NCI-H2171 treated with DMSO at 0.1 percent for 48 hours (cell line): ENCODE measurements at places on chromosomes 11 and 22.
A peak's percentile ranks its signal among the peaks of the same experiment; 100 is the strongest.

- DNase-seq, result no peak
These were observed 17.6 kb downstream of the PPIL2 start for GRCh38 chr22:21683401-21683811.

DNA sequence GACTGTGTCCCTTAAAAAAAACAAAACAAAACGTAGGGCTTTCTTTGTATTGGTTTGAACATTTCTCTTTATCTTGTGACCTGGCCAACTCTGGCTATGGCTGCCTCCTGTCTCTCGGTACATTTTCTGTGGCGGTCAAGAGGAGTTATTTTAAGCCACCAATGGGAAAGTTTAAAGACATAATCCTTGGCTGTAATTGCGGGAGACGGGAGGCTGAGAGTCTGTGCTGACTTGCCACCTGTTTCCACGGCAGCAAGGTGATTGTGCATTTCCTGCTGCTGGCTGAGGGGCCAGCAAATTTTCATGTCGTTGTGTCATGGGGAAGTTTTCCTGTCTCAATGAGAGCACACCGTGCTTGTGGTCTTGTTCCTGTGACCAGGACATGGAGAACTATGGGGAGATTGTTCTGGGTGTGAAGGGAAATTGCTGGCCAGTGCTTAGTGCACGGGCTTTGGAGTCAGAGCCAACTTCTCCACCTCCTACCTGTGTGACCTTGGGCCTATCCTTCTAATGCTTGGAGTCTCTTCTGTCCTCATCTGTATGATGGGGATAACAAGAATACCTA lies 11.0 kb downstream of the PTPRJ start:
- peak; percentile 44 for DNase-seq

GRCh38 chr22:35400501-35400790 lies 506 bp downstream of the MCM5 start:
- no peak for DNase-seq

- no peak for DNase-seq
These were observed 28.4 kb upstream of the RFPL3 start for GRCh38 chr22:32329202-32329645.

GRCh38 chr22:27393371-27393770 lies 408.2 kb downstream of the MN1 start:
- DNase-seq, result no peak

DNA sequence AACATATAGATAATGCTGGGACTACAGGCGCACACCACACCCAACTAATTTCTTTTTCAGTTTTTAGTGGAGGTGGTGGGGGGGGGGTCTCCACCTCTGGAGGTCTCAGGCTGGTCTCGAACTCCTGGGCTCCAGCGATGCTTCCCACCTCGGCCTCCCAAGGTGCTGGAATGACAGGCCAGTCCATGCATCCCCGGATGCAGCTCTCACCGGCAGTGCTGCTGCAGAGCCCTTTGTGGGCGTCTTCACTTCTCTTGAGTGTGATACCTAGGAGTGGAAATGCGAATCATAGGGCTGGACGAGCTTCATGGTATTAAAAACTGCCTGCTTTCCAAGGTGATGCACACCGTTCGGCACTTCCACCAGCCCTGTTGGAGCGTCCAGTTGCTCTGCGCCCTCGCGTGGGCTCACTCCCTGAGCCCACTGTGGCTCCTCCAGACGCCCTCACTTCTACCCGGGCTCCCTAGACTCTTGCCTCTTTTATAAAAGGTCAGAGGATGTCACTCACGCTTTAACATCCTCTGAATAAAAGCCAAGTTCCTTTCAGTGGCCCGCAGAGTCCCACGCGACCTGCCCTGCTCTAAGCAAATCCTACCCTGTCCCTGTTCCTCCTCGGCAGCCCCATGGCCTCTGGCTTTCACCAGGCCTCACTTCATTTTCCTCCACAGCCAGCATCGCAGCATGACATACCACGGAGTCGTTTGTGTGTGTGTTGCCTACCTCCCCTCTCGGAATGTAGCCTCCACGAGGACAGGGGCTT lies 837 bp upstream of the BID start:
- no peak for DNase-seq

DNA sequence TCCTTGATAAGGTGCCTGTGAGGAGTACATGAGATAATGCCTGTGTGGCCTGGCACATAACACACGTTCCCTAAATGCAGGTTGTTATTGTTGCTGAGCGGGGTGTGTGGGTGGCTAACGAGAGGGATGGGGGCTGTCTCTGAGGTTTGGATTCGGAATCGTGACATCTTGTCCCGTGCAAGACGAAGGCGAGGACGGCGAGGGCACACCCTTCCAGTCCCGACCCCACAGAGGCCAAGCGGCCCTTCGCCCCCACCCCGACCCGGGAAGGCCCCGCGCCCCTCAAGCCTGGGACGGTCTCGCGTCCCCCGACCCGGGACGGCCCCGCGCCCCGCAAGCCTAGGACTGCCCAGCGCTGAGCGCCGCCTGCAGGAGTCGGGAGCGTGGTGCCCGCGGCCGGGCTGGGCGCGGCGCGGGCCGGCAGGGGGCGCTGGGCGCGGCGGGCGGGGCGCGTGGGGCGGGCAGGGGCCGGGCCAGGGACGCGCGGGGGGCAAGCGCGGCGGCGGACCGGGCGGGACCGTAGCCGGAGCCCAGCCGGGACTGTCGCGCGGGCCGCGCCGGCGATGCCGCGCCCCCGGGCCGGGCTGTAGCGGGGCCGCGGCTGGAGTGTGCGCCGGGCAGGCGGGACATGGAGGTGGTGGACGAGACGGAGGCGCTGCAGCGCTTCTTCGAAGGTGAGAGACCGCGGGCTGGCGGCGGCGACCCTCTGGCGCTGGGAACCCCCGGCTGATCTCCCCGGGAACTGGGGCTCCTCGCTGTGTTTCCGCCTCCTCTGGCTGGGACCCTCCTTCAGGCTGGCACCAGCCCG lies at the start of gene MYRF:
MYRF (plus strand) TSS at position 520 of the 808 bp plus-strand sequence; CDS start at position 629, 109 bp downstream.
- DNase-seq, result peak; percentile 22

DNA sequence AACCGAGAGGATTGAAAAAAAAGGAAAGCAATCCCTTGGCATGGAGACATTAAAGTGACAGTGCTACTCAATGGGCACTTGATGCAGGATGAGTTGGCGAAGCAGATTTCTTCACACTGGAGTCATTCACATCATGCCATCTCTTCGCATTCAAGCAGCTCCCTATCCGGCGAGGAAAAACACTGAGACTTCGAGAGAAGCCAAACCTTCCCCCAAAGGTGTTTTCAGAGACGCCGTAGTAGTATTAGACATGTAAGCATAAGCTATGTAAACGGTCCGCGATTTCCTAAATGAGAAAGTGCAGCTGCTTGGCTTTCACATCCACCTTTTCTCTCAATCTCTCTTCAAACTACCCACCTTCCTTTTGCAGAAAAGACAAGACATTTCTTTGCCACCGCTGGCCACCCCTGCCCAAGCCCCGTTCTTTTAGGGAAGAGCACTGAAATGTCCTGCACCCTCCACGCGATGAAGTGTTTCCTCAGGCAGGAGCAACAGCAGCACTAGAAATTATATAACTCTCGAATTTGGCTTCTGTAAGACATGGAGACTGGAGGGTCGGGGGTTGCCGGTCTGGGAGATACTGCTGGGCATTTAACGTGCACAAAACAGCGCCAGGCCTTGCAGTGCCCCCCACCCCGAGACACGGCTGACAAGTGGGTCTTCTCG lies at the start of gene DLG2:
DLG2 (minus strand) TSS at position 13 of the 666 bp plus-strand sequence.
- DNase-seq, result peak; percentile 87
